ENCODE measurements at places on chromosomes 1 and 21. TPM values are rescaled to one million over a fixed set of nuclear protein-coding genes. Genes with fewer than 3 reads are reported as not detected.

LDLRAD1 gene
- not detected for total RNA-seq

STUM gene
- total RNA-seq = 0.67 TPM

TNFRSF1B gene
- 4.4 TPM for total RNA-seq

RORC gene
- 45.4 TPM for total RNA-seq

GIPC2 gene
- 1.5 TPM for total RNA-seq

DNA sequence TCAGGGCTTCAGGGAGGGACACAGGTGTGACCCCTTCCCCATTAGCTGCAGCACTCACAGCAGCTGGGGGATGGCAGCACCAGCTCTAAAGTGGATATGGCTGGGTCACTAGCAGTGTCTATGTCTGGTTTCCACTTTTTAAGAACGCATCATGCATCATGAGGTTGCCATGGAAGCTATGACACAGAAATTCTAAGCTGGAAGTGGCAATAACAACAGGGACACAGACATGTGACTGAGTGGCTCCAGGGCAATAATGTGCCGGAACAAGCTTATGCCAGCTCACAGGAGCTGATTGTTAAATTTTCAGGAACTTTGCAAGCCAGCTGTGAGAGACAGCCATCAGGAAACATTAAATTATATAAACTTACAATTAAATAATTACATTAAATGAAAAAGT is 51.2 kb upstream of the NFASC start:
- peaks cover 3% of the 10 kb centered on the region for H3K4me1 ChIP-seq
- no peaks in the 10 kb centered on the region for H3K36me3 ChIP-seq
- no peak overlapping the region for H3K4me3 ChIP-seq
- DNase-seq = no peak
- no peak overlapping the region for H3K27ac ChIP-seq

- H3K27ac ChIP-seq = no peak overlapping the region
- no peak for DNase-seq
- H3K4me1 ChIP-seq = no peaks in the 10 kb centered on the region
- H3K27me3 ChIP-seq = no peaks in the 10 kb centered on the region
- no peak overlapping the region for H3K4me3 ChIP-seq
Measured at GRCh38 chr1:99986656-99987225, 16.9 kb downstream of the SLC35A3 start.

- H3K4me1 ChIP-seq = no peaks in the 10 kb centered on the region
- no peak overlapping the region for H3K27ac ChIP-seq
- no peak overlapping the region for H3K4me3 ChIP-seq
- H3K36me3 ChIP-seq = no peaks in the 10 kb centered on the region
- H3K27me3 ChIP-seq = no peaks in the 10 kb centered on the region
- no peak for DNase-seq
Measured at GRCh38 chr1:172279939-172280636, 140.4 kb upstream of the C1orf105 start.

GRCh38 chr1:227002531-227003049 is 62.5 kb downstream of the COQ8A start:
- DNase-seq = no peak
- H3K4me1 ChIP-seq = no peaks in the 10 kb centered on the region
- no peaks in the 10 kb centered on the region for H3K36me3 ChIP-seq

GRCh38 chr1:192571668-192572067 is 3.9 kb upstream of the RGS1 start:
- H3K27me3 ChIP-seq = no peaks in the 10 kb centered on the region
- H3K4me3 ChIP-seq = no peak overlapping the region
- no peak overlapping the region for H3K27ac ChIP-seq
- no peaks in the 10 kb centered on the region for H3K36me3 ChIP-seq

- H3K4me1 ChIP-seq = no peaks in the 10 kb centered on the region
- no peak for DNase-seq
- H3K4me3 ChIP-seq = no peak overlapping the region
Measured at GRCh38 chr1:192557841-192558595, 17.6 kb upstream of the RGS1 start.

DNA sequence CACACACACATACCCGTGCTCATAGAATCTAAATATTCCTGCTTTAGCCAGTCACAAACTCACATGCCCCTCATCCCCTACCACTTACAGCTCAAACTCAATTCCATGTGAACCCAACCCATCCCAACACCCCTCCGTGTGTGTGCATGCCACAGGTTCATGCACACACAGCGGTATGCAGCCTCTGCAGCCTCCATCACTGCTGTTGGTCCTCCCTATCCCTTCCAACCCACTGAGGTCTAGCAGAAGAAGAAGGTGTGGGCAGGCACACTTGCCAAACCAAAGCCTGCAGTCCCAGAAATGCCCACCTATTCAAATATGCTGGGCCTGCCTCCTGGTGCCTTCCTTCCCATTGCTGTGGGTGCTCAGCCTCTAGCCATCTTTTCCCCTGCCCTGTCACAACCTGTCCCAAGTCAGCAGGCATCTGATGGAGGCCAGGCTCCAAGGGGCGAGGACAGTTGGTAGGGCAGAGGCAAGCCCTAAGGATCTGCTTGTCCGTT is 26.2 kb downstream of the SLC2A1 start:
- no peaks in the 10 kb centered on the region for H3K27me3 ChIP-seq
- H3K4me1 ChIP-seq = peaks cover 23% of the 10 kb centered on the region
- no peaks in the 10 kb centered on the region for H3K36me3 ChIP-seq
- DNase-seq = no peak
- H3K4me3 ChIP-seq = no peak overlapping the region

- no peak overlapping the region for H3K4me3 ChIP-seq
- peak overlapping the region; percentile 80 for H3K27ac ChIP-seq
- peak; percentile 42 for DNase-seq
- H3K36me3 ChIP-seq = no peaks in the 10 kb centered on the region
Measured at GRCh38 chr1:228809621-228810394, 74.5 kb downstream of the RHOU start.

- no peaks in the 10 kb centered on the region for H3K4me1 ChIP-seq
- no peak for DNase-seq
- H3K27ac ChIP-seq = no peak overlapping the region
- no peaks in the 10 kb centered on the region for H3K36me3 ChIP-seq
Measured at GRCh38 chr21:45080639-45081414, 6.4 kb downstream of the ADARB1 start.

GRCh38 chr1:214638997-214639396 is 36.0 kb downstream of the CENPF start:
- H3K4me1 ChIP-seq = no peaks in the 10 kb centered on the region
- no peak overlapping the region for H3K27ac ChIP-seq
- no peaks in the 10 kb centered on the region for H3K27me3 ChIP-seq

DNA sequence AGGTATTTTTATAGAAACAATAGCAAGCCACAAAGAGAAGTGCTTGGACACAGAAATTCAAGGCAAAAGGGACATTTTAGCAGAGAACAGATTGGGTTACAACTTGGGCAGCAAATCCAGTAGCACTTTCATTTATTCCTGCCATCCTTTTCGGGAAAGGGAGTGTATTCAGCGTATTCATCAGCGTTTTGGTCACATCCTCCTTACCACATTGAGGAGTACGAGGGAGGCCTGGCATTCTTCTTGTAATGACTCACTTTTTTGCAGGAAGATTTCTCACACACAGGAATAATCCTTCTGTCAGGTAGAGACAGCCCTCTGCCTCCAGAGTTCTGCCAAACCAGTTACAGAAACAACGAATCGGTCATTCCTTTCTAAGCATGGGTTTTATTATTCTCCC is 18.1 kb upstream of the FAM78B start:
- H3K4me1 ChIP-seq = no peaks in the 10 kb centered on the region
- no peak overlapping the region for H3K4me3 ChIP-seq
- H3K27ac ChIP-seq = no peak overlapping the region
- no peak for DNase-seq

- H3K4me3 ChIP-seq = no peak overlapping the region
- DNase-seq = no peak
- no peaks in the 10 kb centered on the region for H3K4me1 ChIP-seq
- no peak overlapping the region for H3K27ac ChIP-seq
- H3K36me3 ChIP-seq = no peaks in the 10 kb centered on the region
- no peaks in the 10 kb centered on the region for H3K27me3 ChIP-seq
Measured at GRCh38 chr1:197321811-197322210, 53.8 kb downstream of the CRB1 start.

DNA sequence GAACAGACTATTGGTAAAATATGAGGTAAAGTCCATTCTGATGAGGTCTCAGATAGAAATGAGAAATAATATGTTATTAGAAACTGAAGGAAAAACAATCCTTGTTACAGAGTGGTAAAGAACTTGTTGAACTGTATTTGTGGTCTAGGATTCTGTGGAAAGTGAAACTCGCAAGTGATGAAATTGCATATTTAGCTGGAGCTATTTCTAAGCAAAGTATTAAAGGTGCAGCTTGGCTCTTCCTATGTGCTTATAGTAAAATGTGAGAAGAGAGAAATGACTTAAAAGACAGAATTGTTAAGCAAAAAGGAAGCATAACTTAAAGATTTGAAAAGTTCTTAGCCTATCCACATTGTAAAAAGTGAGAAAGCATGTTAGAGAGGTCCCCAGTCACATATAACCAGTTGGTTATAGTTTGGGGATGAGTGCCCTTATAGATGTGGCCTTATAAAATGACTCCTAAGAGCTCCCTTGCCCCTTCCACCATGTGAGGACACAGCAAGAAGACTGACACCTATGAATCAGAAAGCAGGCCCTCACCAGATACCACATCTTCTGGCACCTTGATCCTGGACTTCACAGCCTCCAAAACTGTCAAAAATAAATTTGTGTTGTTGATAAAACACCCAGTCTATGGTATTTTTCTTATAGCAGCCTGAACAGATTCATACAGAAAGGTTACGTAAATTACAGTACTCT is 24.8 kb downstream of the PHTF1 start:
- DNase-seq = no peak
- H3K27me3 ChIP-seq = no peaks in the 10 kb centered on the region
- H3K36me3 ChIP-seq = no peaks in the 10 kb centered on the region
- H3K4me1 ChIP-seq = no peaks in the 10 kb centered on the region
- H3K4me3 ChIP-seq = no peak overlapping the region
- H3K27ac ChIP-seq = no peak overlapping the region

DNA sequence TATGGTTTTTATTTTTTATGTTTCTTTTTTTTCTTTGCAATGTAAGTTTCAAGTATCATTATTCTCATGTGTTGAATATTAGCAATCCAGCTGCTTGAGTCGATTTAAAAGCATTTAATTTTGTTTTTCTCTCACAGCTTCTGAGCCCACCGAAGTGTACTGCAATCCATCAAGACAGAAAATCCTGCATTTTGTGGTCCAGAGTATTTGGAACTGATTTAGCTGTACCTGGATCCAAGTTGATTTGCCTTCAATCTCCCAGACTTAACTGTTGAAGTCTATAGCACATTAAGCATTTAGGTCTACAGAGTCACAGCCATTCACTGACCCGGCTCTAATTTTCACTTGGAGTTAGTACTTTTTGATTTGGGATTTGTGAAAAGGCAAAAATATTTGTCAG is 622.9 kb upstream of the ADAMTS5 start:
- no peak overlapping the region for H3K4me3 ChIP-seq
- DNase-seq = no peak
- no peaks in the 10 kb centered on the region for H3K36me3 ChIP-seq
- no peaks in the 10 kb centered on the region for H3K4me1 ChIP-seq
- no peak overlapping the region for H3K27ac ChIP-seq
- no peaks in the 10 kb centered on the region for H3K27me3 ChIP-seq

- H3K27me3 ChIP-seq = no peaks in the 10 kb centered on the region
- H3K27ac ChIP-seq = no peak overlapping the region
- no peak for DNase-seq
- H3K4me3 ChIP-seq = no peak overlapping the region
- peaks cover 51% of the 10 kb centered on the region for H3K36me3 ChIP-seq
Measured at GRCh38 chr1:236543065-236543669, 19.4 kb downstream of the LGALS8 start.

- no peaks in the 10 kb centered on the region for H3K4me1 ChIP-seq
- H3K27me3 ChIP-seq = no peaks in the 10 kb centered on the region
- no peak overlapping the region for H3K4me3 ChIP-seq
- H3K27ac ChIP-seq = no peak overlapping the region
- no peak for DNase-seq
- H3K36me3 ChIP-seq = no peaks in the 10 kb centered on the region
Measured at GRCh38 chr1:210123924-210124589, 108.5 kb upstream of the SERTAD4 start.

GRCh38 chr1:86499987-86500593 is 31.4 kb downstream of the CLCA1 start:
- H3K4me1 ChIP-seq = no peaks in the 10 kb centered on the region
- no peaks in the 10 kb centered on the region for H3K27me3 ChIP-seq
- no peaks in the 10 kb centered on the region for H3K36me3 ChIP-seq
- H3K27ac ChIP-seq = no peak overlapping the region
- DNase-seq = no peak

GRCh38 chr1:79982211-79982610 is 975.7 kb upstream of the ADGRL4 start:
- no peaks in the 10 kb centered on the region for H3K36me3 ChIP-seq
- no peaks in the 10 kb centered on the region for H3K27me3 ChIP-seq
- H3K4me1 ChIP-seq = peaks cover 7% of the 10 kb centered on the region
- H3K27ac ChIP-seq = peak overlapping the region; percentile 0

DNA sequence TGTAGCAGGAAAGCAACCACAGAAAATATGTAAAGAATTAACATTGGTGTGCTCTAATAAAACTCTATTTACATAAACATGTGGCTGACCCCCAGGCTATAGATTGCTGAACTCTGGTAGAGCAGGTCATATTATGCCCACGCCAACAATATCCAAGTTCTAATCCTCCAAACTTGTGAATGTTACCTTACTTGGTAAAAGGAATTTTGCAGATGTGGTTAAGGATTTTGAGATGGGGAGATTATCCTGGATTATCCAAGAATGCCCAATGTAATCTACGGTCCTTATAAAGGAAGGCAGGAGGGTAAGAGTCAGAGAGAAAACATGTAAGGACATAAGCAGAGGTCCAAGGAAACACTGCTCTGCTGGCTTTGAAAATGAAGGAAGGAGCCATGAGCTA is 201.0 kb downstream of the USH2A start:
- H3K36me3 ChIP-seq = no peaks in the 10 kb centered on the region
- H3K27me3 ChIP-seq = no peaks in the 10 kb centered on the region
- H3K4me3 ChIP-seq = no peak overlapping the region
- H3K4me1 ChIP-seq = no peaks in the 10 kb centered on the region

GRCh38 chr1:160040476-160040875 is 8.7 kb upstream of the PIGM start:
- DNase-seq = no peak
- no peak overlapping the region for H3K27ac ChIP-seq
- no peaks in the 10 kb centered on the region for H3K4me1 ChIP-seq

- peaks cover 10% of the 10 kb centered on the region for H3K36me3 ChIP-seq
- H3K27me3 ChIP-seq = no peaks in the 10 kb centered on the region
- peak; percentile 93 for DNase-seq
- no peak overlapping the region for H3K4me3 ChIP-seq
- H3K4me1 ChIP-seq = peaks cover 51% of the 10 kb centered on the region
Measured at GRCh38 chr1:46613661-46614603, 2.7 kb downstream of the MOB3C start.

GRCh38 chr1:179818743-179819173 is 58.8 kb downstream of the TOR1AIP2 start:
- no peaks in the 10 kb centered on the region for H3K27me3 ChIP-seq
- DNase-seq = no peak
- peaks cover 21% of the 10 kb centered on the region for H3K4me1 ChIP-seq
- no peaks in the 10 kb centered on the region for H3K36me3 ChIP-seq
- H3K4me3 ChIP-seq = no peak overlapping the region
- H3K27ac ChIP-seq = no peak overlapping the region

DNA sequence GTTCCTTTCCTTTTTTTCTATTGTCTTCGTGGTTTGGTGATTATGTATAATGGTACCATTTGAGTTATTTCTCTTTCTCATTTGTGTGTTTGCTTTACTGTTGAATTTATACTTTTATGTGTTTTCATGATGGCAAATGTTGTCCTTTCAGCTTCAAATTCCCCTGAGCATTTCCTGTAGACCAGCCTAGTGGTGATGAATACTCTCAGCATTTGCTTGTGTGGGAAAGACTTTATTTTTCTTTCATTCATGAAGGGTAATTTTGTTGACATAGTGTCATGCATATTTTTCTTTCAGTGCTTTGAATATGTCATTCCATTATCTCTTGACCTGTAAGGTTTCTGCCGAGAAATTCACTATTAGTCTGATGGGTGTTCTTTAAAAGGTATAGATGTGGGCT is 166.6 kb upstream of the GORAB start:
- H3K27me3 ChIP-seq = no peaks in the 10 kb centered on the region
- no peak overlapping the region for H3K27ac ChIP-seq
- no peaks in the 10 kb centered on the region for H3K36me3 ChIP-seq
- no peak for DNase-seq

Measured in thyroid gland (tissue), 4 donors.